Hematopoietic multipotent progenitor cell treated with erythropoietin and hydrocortisone succinate and interleukin-3 and kit ligand, for 8 days (in vitro differentiated cells): ENCODE measurements at places on chromosomes 11 and 22.

- DNase-seq, result no peak
Measured at GRCh38 chr11:23423656-23424055, 563.4 kb upstream of the CCDC179 start.

GRCh38 chr22:40679964-40680818 lies 907 bp downstream of the MCHR1 start:
- no peak for DNase-seq

GRCh38 chr22:32880893-32881596 lies 79.5 kb downstream of the TIMP3 start:
- peak; percentile 100 for DNase-seq

DNA sequence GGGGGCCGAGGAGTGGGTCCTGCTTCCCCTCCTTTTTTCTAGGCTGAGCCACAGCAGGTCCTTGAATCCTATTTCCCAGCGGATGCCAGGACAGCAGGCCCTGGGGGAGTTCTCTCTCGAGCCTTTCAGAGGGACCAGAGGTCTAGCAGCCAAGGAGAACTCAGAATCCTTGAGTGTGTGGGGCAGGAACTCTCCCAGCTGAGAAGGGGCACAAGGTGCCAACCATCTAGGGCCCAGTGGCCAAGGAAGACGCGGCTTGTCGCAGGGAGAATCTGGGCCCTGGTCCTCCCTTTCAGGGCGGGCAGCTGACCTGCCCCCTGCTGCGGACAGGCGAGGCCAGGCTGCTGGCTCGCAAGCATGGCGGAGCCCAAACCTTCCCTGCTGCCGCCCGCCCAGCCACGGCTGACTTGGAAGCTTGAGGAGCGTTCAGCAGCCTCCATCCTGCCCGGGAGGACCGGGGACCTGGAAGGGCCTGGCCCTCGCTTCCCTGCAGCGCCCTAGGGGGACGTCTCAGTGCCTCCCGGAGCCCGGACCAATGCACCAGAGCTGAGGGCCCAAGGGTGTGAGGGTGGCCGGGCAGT lies 972 bp upstream of the TSSC4 start:
- peak; percentile 16 for DNase-seq

GRCh38 chr11:73258104-73259035 lies 13.8 kb upstream of the P2RY6 start:
- no peak for DNase-seq

- DNase-seq, result no peak
Measured at GRCh38 chr11:15275141-15275540, 160.4 kb downstream of the INSC start.

DNA sequence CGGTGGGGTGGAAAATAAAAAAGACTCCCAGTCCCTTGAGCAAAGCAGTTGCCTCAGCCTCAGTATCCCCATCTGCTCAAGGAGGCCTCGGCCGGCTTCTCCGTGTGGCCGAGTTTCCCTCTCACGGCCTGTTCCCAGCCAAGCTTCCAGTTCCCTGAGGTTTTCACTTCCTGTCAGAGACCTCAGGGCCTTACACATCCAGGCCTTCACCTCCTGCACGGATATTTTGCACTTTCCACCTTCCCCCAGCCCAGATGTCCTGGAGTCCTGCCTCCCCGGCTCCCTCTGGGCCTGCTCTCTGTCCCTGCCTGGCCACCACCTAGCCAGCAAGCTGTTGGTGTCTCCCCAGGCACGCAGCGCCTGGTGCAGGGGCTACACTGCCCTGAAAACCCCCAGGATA lies 41.1 kb upstream of the CD82 start:
- no peak for DNase-seq

- DNase-seq, result no peak
Measured at GRCh38 chr11:1875093-1875850, 16.4 kb downstream of the PRR33 start.
